NCI-H345 (cell line): ENCODE measurements at places on chromosomes 3 and 15.

GRCh38 chr15:66285533-66286280 lies 7.7 kb upstream of the DIS3L start:
- DNase-seq = no peak

DNA sequence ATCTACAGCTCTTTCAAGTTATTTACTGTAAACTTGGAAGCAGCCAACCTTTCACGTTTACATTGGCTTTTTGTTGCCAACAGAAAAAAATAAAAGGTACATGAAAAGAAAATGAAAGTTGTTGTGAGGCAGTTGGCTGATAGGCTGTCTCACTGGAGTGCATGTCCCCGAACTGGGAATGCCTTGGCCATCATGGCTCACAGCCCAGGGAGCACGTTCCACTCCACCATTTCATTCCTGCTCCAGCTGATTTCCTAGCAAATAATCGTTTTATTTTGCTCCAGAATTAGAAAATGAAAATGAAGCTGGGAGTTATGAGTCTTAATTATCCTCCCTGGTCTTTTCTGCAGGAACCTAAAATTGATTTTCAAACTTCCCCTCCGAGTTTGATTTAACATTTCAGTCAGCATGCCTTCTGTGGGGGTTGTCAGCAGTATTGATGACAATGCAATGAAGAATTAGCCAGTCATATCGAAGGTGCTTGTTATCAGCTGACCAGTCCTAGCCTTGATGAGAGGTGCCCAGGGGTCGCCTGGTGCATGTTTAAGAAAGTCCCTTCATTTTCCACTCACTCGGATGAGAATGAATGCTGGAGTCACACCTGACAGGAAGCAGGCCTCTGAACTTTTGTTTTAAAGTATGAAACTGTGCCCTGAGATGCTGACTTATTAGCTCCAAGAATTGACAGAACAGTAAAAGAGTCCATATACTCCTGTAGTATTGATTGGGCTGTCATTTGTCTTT lies 293.7 kb upstream of the TRIM42 start:
- DNase-seq = no peak

- no peak for DNase-seq
Observed at GRCh38 chr15:33093222-33093621, 101.3 kb downstream of the FMN1 start.

GRCh38 chr3:64673159-64673715 lies 14.6 kb downstream of the ADAMTS9 start:
- DNase-seq = no peak

GRCh38 chr3:196634829-196635228 lies 4.7 kb upstream of the NRROS start:
- DNase-seq = no peak

DNA sequence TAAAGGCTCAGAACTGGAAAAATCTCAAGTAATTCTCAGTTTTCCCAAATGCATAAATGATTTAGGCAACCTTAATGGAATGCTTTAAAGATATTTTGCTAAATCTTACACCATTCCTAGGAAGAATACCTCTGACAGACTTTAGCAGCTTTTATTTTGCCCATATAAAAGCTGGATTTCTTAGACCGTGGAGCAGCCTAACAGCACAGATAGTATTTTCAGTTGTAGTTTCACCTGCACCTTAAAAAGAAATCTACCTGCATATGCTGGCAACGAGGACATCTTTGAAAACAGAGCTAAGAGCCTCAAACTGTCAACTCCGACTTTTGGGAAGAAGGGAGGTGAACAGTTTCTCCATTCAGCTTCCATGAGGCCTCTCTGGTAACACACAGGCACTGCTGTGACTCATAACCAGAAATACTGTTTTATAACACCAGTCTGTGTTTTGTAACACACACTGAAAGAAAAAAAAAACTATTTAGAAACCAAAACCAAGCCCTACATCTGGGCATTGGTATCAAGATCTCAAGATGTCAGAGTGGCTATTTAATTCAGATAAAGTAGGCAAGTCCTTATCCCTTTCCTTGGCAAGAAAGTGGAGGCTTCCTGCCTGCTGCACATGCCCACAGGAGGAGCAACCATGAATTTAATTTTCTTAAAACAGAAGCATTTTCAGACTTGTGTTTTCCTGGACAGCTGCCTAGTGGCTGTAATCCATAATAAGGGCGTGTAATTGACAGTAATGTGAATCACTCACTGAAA lies 181.5 kb upstream of the ICE2 start:
- DNase-seq = no peak

DNA sequence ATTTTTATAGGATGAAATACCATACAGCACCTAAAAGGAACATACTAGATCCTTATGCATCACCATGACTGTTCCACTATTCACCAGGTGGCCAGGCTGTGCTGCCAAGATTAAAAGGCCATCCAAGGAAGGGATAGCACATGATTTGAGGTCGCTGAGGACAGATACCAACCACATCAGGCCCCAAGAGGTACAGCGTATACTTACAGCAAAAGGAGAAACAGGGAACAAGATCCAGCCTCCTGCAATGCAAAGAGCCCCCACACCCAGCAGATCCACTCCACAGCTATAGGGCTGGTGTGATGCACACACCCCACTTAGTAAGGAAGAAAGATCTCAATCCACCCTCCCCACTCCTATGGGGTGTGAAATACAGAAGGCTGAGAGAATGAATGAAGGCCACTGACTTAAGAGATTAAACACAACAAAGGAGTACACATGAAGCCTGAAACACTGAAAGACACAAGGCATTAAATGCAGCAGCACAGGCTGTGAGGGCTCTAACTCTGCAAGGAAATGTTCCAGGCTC lies 32.0 kb upstream of the ZNF445 start:
- DNase-seq = no peak

- peak; percentile 71 for DNase-seq
Observed at GRCh38 chr15:57205996-57206395, 170.3 kb upstream of the CGNL1 start.

- DNase-seq = no peak
Observed at GRCh38 chr3:89306540-89306939, 199.1 kb downstream of the EPHA3 start.

- DNase-seq = peak; percentile 39
Observed at GRCh38 chr3:71859123-71859519, 74.2 kb upstream of the PROK2 start.

DNA sequence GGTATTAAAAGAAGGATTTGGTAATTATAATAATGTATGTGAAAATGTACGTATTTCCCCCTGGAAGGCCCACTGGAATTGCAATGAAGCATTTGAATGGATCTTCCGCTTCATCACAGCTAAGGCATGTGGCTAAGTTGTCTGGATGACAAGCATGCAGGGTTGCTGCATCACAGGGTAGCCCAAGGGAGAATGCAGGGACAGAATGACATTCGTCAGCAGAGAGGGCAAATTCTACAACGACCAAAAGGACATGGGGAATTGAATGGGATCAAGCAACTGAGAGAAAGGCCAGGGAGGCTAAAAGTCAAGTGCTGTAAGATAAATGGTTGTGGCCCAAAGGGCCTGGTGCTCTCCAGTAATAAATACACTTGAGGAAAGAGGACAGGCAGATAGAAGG lies 95.4 kb downstream of the ISL2 start:
- DNase-seq = no peak

GRCh38 chr3:122934251-122934650 lies 93.3 kb downstream of the SEMA5B start:
- no peak for DNase-seq

DNA sequence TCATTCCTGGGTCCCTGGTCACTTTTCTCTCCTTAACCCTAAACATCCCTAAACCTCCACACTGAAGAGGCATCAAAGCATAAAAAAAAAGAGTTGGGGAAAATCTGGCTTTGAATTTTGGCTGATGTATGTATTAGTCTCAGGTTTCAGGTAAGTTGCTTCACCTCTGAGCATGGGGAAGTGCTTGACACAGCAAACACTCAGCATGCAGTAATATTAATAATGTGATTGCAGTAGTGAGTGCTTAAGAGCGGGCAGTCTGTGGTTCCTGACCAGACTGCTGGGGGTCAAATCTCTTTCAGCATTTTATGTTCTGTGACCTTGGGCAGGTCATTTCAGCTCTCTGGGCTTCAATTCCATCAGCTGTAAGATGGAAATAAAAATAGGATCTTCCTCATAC lies 467.9 kb downstream of the SOX2 start:
- DNase-seq = no peak

DNA sequence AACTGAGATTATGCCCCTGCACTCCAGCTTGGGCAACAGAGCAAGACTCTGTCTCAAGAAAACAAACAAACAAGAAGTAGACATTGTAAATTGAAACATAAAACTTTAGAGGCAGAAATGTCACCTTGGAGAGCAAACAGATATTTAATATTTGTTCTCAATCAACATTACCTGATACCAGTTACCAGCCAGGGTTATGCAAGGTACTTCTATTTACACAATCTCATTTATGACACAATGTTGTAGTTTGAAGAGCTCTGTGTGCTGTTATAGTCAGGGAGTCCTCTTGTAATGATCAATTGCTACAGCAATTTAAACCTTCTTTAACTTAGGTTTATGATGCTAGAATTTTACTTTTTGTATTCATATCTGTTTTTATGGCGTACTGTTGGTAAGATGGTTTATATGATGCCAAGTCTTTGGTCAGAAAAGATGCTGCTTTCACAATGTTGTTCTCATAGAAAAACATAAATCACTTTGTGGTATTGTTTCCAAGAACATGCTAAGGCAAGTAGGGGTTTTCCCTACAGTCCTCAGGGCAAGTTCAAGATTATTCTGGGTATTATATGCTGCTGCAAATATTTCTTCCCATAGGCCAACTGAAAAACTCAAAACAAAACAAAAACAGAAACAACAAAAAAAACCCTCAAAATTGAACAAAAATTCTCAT lies 173.5 kb downstream of the TNIK start:
- DNase-seq = no peak

- DNase-seq = no peak
Observed at GRCh38 chr3:12465836-12466225, 18.4 kb upstream of the TSEN2 start.

GRCh38 chr3:95311272-95311671 lies 1248.4 kb downstream of the NSUN3 start:
- no peak for DNase-seq

DNA sequence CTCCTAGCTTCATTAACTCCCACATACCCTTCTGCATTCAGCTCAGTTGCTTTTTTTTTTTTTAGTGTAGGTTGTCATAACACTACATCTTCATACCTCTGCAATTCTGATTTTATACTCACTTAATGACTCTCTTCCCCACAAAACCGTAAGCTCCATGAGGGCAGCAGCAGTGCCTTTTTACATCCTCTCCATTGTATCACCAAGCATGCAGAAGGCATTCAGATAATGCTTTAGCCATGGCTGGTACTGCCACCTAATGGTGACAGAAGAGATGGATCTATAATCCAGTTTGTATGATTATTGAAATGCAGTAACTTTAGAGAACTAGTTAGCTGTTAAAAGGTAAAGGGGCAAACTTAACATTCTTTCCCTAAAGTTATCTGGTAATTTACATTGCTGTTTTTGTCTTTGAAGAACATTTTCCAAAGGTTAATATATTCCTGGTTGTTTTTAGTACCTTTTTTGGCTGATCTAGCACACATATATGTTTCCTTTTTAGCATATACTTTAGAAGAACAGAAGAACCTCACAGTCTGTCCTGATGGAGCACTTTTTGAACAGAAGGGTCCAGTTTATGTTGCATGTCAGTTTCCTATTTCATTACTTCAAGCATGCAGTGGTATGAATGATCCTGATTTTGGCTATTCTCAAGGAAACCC lies 36.8 kb downstream of the ATP1B3 start:
- peak; percentile 17 for DNase-seq
